ENCODE measurements at places on chromosomes 3 and 15.

DNA sequence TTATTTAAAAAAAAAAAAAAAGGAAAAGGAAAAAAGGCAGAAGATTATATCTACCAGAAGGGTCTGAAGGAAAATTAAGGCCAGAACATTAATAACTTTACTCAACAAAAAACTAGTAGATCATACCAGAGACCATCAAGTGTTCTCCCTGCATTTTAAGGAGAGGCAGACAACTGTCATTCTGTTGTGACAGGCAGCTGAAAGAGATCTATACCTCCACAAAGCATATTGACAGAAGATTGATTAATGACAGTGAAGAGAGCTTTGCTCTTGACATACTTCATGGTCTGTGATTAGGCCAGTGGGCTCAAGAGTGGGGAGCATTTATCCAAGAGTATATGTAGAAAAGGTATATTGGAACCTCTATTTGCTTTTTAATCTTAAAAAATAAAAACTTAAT is 248.4 kb downstream of the CDIN1 start:
- no peak for DNase-seq

DNA sequence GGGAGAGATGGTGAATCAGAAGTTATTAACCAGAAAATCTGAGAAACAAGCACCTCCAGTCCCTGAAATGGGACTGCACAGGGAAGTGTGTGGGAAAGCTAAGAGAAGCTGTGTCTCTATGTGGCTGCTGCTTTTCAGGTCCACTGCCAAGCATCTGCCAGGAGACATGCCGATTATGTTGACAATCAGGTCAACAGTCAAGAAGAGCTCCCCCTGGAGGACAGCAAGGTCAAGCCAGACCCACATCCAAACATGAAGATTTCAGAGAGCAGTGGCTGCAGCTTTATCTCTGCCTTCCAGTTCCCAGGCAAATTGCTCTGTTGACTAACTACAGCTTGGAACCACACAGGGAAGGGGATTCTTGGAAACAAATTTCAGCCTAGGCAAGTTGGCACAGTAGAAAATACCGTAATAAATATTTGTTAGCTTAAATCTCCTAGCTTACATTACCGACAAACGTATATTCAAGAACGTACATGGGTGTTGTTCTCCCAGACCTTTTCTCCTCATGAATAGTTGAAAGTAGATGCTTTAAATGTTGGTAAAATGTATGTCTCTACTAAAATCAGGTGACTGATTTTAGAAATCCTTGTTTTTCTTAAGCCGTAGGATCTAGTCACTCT is 394.5 kb upstream of the RARB start:
- DNase-seq = peak; percentile 80

- DNase-seq = no peak
These were observed 476.9 kb downstream of the NR2F2 start for GRCh38 chr15:96807361-96807760.

GRCh38 chr3:96622878-96623277 is 191.5 kb upstream of the EPHA6 start:
- no peak for DNase-seq

- no peak for DNase-seq
These were observed 70.2 kb upstream of the TRPM1 start for GRCh38 chr15:31171731-31172130.

All from DMS53 (cell line).